ENCODE measurements at places on chromosomes 13 and 19.

- DNase-seq, result no peak
These were observed 7.8 kb downstream of the ZBTB7A start for GRCh38 chr19:4058693-4059452.

DNA sequence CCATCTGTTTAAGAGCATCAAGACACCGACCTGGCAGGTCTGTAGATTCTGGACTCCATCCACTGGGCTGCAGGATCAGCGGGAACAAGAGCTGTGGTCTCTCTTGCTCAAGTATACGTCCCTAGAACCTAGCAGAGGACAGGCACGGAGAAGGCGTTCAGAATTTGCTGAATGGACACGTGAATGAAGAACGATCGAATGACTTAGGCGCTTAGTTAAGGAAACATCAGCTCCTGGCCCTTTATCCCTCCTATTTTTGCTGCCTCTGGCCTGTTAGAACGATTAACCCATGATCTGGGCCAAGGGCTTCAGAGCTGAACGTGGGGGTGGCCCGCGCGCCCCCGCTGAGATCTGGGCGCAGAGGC lies 953 bp downstream of the DZIP1 start:
- DNase-seq, result no peak

DNA sequence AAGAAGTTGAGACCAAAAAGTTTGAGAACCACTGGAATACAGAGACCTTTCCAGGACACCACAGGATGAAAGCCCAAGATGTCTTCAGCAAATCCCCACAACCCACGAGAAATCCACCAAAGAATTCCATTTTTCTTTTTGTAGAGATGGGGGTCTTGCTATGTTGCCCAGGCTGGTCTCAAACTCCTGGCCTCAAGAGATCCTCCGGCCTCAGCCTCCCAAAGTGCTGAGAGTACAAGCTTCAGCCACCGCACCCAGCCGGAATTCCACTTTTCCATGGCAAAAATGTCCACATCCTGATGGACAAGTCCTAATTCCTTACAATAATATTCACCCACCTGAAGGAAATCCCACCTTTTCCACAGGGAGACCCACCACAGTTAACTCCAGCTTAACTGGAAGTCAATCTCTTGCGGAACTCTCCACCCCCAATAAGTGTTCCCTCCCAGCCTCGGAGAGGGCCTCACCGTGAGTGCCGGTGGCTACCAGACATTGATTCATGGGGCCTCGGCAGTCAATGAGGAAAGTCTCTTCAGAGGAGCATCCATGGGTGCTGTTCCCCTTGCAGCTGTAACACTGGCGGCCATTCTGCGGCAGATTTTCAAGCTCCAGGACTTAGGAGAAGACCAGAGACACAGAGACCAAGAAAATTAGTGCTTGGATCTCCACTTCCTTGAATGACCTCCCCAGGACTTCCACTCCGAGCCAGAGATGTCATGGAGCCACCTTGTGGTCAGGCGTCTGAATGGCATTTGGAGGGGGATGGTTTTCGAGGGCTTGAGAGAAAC lies 12.3 kb upstream of the CADM4 start:
- peak; percentile 9 for DNase-seq

DNA sequence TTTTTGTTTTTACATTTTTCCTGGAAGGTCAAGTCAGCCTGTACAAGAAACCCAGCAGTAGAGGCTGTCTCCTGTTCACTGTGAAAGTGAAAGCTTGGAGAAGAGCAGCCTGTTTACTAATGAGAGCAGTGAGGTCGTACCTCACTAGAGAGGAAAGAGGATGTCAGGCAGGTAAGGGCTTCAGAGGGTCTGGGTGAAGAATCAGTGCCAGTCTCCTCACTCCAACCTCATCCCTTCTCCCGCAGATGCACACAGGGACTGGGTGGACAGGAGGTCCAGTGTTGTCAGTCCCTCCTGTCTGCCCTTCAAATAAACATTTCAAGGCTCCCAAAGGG lies 462.5 kb downstream of the KLF5 start:
- no peak for DNase-seq

- peak; percentile 89 for DNase-seq
These were observed 109.0 kb downstream of the TNFRSF19 start for GRCh38 chr13:23679220-23679619.

GRCh38 chr13:34412817-34413375 lies 529.2 kb upstream of the NBEA start:
- DNase-seq, result no peak
